ENCODE measurements at places on chromosomes 1 and 21.

DNA sequence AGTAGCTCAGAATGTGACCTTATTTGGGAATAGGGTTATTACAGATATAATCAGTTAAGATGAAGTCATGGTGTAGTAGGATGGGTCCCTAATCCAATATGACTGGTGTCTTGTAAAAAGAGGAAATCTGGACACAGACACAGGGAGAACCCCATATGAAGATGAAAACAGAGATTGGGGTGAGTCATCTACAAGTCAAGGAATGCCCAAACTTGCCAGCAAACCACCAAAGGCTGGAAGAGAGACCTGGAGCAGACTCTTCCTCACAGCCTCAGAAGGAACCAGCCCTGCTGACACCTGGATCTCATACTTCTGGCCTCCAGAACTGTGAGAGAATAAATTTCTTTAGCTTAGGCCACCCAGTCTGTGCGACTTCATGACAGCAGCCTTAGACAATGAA is 29.9 kb downstream of the KRTAP19-8 start:
- DNase-seq, result no peak

GRCh38 chr1:78619446-78619802 is 824 bp upstream of the IFI44L start:
- no peak for DNase-seq

DNA sequence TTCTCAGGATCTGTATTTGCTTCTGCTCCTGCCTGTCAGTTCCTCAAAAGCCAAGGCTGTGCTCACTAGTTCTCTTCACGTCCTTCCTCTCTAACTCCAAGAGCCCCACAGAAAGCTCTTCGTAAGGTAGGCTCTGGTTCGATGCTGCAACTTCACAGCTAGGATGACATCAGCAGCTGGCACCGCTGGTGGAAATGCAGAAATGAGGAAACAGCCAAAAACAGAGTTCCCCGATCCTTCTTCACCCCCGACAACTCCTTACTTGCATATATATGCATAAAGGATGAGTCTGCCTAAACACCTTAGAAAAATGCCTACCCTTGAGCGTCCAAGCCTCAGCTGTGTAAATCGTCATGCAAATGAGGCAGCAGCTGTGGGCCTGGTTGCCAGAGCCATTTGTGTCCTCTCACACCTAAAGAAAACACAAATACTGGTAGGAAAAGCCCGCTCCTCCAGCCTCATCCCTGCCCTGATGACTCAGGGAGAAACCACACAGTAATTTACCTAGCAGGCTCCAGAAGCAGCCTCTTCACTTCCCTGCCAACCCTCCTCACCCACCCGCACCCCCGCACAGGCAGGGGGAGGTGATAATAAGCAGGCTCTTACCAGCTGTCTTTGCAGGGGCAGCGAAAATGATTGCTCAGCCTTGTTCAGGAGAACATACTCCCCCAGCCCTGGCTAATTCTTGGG is 28.2 kb downstream of the BATF3 start:
- DNase-seq, result no peak

- no peak for DNase-seq
Observed at GRCh38 chr1:97898948-97899347, 21.9 kb downstream of the DPYD start.

DNA sequence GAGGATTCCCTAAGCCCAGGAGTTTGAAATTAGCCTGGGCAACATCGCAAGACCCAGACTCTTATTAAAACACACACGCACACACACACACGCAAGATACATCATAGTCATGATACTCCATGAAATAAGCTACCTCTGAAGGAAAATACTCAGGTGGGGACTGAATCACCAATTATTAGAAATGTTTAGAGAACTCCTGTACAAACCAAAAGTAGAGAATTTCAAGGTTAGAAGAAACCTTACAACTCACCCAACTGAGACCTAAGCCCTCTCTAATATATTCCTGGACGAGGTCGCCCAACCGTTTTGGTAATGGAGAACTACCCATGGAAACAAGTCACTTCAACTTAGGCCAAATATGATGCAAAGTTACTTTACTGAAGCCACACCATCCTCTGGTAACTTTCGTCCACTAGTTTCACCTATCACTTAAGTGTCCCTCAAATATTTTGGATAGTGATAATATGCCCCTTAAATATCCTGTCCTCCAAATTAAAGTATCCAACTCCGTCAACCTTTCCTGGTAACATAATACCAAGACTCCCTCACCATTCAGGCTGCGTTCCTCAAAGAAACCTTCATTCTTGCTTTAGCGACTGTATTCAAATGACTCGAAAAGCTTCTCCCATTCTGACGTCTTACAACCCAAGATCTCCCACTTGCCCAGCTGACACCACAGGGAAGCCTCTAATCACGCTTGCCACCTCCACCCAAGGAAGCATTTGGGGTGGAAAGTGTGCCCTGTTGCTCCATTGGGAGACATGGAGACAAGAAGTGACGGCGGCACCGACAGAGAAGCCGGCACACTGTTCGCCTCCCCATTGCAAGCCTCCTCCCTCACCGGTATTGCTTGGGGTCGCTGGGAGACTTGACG is 856 bp downstream of the NRDC start:
- no peak for DNase-seq

DNA sequence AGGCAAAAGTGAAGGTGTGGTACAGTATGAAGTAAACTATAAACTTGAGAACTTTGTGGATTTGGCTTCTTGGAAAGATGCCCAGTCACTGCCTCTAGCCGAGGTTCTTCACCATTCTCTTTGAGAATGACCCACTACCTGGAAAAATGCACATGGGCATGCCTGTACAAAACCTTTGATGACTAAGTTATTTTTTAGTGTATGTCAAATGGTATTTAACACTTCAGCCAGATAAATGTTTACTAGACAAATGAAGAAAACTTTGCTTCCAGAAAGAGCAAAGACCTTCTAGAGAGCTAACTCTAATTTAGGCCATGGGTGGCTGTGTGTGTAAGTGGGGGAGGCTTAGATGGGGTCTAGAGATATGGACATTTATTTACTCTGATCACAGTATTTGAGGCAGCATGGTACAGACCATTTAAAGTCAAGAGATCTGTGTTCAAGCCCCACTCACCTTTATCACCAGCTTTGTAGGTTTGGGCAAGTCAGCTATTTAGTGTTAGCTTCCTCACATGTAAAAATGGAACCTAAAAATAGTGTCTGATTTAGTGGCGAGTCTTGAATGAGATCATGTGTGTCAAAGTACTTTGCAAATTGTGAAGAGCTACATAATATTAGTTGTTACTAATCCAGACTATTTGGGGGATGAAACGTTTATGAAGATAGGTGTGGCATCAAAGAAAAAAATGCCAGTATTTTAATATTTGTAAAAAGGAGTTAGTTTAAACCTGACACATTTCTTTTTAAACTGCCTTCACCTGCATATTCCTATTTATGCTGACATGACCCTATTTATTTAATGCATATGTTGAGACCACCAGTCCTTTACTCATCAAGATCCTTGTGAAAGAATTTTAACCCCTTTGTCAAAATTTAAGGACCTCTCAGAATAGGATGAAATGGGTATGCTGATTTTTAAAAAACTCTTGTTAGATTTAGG is 20.2 kb downstream of the NFYC start:
- no peak for DNase-seq

DNA sequence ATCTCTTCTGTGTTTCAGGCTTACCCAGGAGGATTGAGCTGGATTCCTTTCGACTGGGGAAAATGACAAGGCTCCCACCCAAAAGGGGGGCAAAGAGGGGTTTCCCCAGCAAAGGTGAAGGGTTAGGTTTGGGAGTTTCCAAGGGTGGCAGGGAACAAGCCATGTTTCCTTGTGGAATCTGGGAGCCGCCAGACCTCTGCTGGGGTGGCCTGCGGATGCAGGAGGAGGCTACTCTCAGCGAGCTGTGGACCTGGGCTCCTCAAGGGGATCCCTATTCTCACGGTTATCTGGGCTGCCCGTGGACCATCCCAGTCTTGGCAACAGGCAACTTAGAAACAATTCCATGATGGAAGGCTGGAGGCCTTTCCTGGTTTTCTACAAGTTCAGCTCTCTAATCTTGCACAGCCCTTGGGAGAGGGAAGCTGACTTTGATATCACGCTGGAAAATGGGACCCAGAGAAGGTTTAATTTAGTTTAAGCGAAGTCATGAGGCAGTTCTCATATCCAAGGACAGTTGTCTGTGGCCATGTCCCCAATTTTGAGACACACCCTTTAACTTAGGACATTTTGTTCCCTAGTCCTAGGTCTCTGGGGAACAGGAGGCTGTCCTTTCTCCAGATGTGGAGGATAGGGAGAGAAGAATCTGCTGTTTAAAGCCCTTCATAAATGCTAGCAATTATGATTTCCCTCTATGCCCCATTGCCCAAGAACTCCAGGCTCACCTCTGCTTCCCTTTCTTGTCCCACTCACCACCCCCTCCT is 24.7 kb upstream of the STUM start:
- DNase-seq, result no peak

DNA sequence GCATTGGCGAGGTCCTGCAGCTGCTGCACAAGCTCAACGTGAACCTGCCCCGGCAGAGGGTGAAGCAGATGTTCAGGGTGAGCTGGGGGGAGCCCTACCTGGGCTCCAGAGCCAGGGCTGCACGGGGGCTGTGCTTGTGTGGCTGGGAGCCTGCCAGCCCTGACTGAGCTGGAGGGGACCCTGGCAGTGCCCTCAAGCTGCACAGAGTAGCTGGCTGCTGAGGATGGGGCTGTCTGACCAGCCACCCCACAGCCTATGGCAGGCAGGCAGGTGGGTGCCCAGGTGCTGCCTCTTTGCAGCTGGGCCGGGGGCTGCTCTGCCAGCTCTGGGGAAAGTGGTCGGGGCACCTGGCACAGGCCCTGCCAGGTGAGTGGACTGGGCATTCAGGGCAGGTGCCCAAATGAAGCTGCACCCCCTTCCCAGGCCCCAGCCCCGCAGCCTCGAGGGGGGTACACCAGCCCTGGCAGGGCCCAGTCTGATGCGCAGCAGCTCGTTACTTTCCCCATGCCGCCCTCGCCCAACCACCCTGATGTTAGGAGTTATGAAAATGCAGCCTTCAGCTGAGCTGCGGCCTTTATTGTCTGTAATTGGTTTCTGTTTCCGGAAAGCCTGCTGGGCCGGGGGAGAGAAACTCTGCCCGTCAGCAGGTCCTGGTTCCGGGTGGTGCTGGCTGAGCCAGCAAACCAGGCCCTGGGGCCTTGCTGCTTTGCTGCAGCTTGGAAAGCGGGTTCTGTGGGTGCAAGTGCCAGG is 4.3 kb downstream of the PLCH2 start:
- no peak for DNase-seq

GRCh38 chr1:1899266-1899966 is 8.5 kb upstream of the GNB1 start:
- no peak for DNase-seq

- no peak for DNase-seq
Observed at GRCh38 chr1:202844259-202844658, 33.5 kb downstream of the PCAT6 start.

GRCh38 chr1:167824163-167824794 is 89.7 kb downstream of the ADCY10 start:
- DNase-seq, result no peak

DNA sequence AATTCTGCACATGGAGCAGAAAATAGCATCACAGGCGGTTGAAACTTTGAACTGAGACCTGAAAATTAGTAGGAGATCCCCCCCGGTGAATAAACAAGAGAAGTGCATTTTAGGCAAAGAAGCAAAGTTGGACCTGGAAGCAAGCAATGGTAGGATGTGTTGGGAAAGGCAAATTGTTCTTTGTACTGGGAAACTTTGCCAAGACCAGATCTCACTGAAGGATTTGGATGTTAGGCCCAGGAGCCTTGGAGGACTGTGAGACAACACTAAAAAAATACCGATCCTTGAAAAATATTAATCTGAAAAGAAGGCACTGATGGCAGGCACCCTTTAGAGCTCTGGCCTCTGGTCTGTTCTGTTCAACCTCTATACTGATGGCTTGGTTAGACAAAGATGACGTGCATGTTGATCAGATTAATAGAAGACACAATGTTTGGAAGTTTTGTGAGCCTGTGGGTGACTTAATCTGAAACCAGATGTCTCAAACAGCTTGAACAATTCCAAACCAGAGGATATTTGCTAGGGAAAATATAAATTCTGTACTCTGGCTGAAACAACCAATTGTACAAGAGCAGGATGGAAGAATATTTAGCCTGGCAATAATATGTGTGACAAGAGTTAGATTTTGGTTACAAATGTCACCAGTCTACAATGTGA is 108.4 kb downstream of the ROR1 start:
- no peak for DNase-seq

DNA sequence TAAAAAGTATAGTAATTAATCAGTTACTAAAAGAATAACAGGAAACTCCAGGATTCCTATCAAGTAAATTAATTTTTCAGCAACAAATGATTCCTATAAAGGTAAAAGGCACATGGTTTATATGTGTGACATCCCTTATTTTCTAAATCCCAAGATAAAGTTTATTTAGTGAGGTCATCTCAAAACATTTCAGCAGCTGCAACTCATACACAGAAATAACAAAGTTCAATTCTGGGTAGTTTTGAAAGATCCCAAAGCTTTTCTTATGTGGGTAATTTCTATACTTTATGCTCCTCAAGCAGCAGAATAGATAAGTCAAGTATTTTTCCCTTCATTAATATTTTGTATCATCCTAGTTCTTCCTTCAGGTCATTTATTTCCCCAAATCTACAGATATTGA is 117.7 kb downstream of the EIF4G3 start:
- DNase-seq, result no peak

- DNase-seq, result no peak
Observed at GRCh38 chr1:206739411-206740076, 31.0 kb upstream of the IL19 start.

DNA sequence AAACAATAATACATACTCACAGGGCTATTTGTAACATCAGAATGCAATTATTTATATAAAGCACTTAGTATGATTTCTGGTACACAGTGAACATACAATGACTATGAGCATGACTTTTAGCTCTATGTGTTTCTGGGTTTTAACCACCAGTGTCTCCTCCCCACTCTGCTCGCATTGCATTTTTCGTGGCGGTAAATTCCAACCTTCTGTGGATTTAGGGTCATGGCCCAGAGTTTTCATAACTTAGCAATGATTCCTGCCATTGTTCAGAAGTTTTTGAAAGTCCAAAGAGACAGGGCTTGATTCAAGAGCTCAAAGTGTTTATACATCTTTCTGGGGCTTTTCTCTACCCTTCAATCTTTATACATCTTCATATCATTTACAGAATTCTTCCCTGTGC is 191.3 kb downstream of the BACH1 start:
- no peak for DNase-seq

DNA sequence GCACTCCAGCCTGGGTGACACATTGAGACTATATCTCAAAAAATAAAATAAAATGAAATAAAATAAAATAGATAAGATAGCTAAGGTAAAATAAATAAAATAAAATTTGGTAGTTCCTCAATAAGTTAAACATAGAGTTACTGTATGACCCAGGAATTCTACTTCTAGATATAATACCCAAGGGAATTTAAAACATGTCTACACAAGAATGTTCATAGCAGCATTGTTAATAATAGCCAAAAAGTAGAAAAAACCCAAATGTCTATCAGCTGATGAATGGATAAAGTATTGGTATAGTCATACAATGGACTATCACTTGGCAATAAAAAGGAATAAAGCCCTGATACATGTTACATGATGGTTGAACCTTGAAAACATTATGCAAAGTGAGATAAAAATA is 47.8 kb downstream of the CEP350 start:
- DNase-seq, result no peak

- DNase-seq, result no peak
Observed at GRCh38 chr1:204463125-204464060, 31.2 kb downstream of the PIK3C2B start.

- DNase-seq, result no peak
Observed at GRCh38 chr1:184882957-184883815, 91.1 kb downstream of the NIBAN1 start.

- no peak for DNase-seq
Observed at GRCh38 chr1:2099886-2100779, 49.9 kb downstream of the PRKCZ start.
